Aorta (tissue), 5 donors: ENCODE measurements at places on chromosomes 5 and 9. TPM values are rescaled to one million over a fixed set of nuclear protein-coding genes. Genes with fewer than 3 reads are reported as not detected.

GRCh38 chr5:66503203-66503789 lies 92.9 kb upstream of the MAST4 start:
- peak; percentile 65 for DNase-seq

- DNase-seq, result no peak
Measured at GRCh38 chr9:36987409-36987808, 46.7 kb downstream of the PAX5 start.

SLC28A3 gene
- 0.39 TPM for total RNA-seq

GRCh38 chr5:173205916-173206315 lies 29.1 kb downstream of the NKX2-5 start:
- no peak for DNase-seq

TLX3 gene
- total RNA-seq, result not detected

GRCh38 chr5:45060724-45061123 lies 252.0 kb downstream of the MRPS30 start:
- DNase-seq, result no peak

GRCh38 chr5:167821151-167821550 lies 470.3 kb upstream of the WWC1 start:
- DNase-seq, result no peak

DNA sequence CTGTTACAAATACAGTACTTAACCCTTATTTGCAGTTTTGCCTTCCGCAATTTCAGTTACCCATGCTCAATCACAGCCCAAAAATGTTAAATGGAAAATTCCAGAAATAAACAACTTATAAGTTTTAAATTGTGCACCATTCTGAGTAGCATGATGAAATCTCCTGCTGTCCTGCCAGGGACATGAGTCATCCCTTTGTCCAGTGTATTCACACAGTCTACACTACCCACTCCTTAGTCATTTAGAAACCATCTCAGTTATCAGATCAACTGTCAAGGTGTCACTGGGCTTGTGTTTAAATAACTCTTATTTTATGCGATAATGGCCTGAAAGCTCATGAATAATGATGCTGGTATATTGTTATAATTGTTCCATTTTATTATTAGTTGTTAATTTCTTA lies 95.8 kb downstream of the PLCXD3 start:
- peak; percentile 48 for DNase-seq
